GM23338 (cell line): ENCODE measurements at places on chromosomes 2 and 18.

DNA sequence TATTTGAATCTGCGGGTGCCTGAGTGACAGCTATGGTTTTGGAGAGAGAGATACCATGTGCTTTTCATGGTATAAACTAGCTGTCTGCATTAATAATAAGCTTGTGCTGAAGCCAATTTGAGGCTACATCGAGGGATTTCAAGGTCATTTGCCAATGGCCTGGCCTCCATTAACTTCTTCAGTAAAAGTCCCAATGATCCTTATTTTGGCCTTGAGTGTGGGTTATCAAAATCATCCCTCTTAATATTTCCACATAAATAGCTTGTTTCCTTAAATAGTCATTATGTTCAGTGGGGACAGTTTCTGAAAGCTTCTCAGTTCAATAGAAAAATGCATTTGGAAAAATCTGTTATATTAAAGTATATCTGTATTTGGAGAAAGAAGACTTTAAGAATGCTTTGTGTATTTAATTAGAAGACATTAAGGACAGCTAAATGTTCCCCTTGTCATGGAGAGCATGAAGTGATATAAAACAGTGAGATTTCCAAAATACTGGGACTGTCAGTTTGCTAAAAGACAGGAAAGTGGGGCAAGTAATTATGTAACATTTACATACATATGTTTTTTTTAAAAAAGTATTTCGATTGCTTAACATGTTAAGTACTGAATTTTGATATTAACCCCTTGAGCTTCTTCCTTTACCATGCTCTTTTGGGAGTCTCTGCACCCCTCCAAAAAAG, 355.5 kb upstream of the ZEB2 start:
- DNase-seq, result no peak

GRCh38 chr2:233419602-233420391, 65.5 kb downstream of the DGKD start:
- DNase-seq, result peak; percentile 68

GRCh38 chr2:225452677-225453076, 53.2 kb downstream of the NYAP2 start:
- peak; percentile 16 for DNase-seq

- DNase-seq, result no peak
Observed at GRCh38 chr2:175620106-175620505, 382.0 kb downstream of the LNPK start.

- no peak for DNase-seq
Observed at GRCh38 chr2:8657423-8658062, 24.3 kb upstream of the ID2 start.

GRCh38 chr2:64352292-64352691, 101.7 kb upstream of the LGALSL start:
- no peak for DNase-seq

DNA sequence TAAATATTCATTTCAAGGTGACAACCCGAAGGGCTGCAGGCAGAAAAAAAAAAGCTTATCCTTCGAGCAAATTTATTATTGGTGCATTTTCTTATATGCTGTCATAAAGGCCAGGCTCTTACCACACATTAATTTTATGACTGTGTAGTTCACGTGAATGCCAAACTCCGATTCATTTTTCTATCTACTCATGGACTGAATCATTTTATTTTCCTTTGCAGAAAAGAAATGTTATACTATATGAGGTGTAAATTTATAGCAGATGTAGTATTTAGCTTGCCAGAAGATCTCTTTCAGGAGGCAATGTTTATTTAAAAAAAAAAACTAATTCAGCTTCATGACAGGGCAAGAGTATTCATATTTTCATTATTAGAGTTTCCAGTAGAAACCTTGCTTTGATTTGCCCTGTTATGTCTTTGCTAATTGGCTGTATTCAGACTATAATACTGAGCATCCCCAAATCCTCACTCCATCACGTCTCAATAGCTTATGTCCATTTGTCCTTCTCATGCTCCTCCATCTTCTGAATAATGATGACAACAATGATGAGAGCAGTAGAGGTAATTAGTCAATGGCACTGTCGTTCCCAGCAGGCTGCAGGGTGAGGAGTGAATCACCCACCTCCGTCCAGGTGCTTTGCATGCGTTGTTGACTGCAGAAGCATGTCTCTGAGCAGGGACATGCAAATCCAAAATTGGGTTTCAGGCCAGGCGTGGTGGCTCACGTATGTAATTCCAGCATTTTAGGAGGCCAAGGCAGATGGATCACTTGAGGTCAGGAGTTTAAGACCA, 101.1 kb upstream of the RAB12 start:
- DNase-seq, result no peak

GRCh38 chr2:24205131-24205530, 30.3 kb downstream of the FAM228A start:
- no peak for DNase-seq

DNA sequence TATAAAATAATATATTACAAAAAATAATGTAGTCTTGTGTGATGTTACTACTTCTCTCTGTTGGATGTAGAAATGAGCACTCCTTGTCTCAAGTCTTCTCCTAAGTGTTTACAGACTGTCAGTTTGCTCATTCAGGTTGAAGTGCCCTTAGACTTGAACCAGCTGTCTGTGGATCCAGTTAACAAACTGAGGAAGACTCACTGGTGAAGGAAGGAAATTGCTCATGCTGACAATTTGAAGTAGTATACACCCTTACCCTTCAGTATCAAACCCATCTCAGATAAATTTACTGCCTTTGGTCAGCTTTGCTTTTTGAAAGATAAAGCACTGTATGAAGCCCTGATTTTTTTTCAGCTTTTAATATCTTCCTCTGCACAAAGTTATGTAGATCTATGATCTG, 854.2 kb upstream of the ZEB2 start:
- no peak for DNase-seq

DNA sequence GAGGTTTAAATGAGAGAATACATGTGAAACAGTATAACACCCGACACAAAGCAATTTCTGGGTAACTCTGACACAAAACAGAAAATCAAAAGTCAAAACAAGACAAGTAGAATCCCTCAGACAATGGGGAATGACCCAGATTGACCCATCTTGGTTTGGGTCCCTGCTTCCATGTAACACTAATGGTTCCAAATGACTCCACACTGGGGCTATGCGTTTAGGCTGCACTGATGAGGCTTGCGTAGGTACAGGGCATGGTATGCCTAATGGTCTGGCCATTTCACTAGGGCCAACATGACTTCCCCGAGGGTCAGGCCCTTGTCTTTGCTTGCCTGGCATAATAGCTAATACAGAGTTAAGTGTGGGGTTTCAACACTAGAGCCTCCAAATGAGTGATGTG, 27.2 kb upstream of the NFE2L2 start:
- DNase-seq, result no peak

DNA sequence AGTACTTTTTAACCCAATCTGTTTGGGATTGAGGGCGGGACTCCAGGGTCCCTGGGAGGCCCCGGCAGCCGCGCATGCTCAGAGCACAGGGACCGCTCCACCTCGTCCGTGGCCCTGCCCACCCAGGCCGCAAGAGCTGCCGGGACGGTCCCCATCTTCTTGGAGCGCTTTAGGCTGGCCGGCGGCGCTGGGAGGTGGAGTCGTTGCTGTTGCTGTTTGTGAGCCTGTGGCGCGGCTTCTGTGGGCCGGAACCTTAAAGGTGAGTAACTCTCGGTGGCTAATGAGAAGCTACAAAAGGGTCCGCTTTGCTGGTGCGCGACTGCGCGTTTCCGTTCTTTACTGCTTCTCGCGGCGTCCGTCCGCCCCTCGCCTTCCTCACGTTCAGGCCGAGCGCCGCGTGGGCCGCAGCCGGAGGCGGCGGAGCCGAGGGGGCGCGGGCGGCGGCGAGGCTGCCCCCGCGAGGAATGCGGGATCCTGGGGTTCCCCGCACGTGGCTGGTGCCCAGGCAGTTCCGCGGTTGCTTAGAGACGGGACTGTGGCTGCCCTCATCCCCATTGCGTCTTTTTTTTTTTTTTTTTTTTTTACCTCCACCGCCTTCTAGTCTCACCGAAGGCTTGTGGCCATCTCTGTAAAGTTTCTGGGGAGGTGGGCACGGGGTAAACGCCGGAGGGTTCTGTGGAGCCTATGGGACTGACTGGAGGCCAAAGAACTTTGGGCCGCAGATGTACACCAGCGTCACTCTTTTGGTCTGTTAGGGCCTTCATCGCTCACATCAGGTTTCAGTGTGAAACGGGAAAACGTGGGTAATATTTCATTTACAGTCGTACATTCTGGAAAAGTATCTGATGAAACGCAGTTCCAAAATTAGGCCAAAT, at the start of gene SSB:
Gene SSB (plus strand): TSS at position 154 of the 875 bp plus-strand sequence. CDS start 2,090 bp downstream, outside the sequence.
- DNase-seq, result peak; percentile 95

DNA sequence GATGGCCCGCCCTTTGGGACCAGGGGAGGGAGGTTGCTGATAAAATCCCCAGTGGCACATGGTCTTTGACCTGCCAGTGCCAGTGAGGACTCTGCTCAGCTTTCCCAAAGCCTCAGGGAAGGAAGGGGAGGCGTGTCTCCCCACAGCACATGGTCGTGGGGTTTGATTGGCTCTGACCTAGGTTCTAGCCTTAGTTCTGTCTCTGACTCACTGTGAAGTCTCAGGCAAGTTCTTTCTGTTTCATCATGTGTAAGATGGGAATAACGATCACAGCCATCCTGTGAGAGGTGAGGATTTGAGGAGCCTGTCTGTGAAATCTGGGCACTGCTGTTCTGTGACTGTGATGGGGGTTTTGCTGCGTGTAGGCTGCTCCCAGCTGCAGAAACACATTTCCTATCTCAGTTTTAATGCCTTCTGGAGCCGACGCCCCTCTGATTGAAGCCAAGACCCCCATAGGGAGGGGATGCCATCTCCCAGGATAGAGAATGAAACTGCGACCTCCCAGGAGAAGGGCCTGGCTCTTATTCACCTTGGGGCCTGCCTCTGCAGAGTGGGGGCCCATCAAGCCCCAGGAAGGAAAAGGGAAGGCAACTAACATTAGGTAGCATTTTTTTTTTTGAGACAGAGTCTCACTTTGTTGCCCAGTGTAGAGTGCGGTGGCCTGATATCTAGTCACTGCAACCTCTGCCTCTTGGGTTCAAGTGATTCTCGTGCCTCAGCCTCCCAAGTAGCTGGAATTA, 84.0 kb downstream of the DDX1 start:
- DNase-seq, result no peak

GRCh38 chr18:23531912-23532311, 28.6 kb downstream of the RMC1 start:
- DNase-seq, result no peak

GRCh38 chr2:126859631-126860030, 39.1 kb upstream of the TEX51 start:
- no peak for DNase-seq

- no peak for DNase-seq
Observed at GRCh38 chr2:55047677-55048299, 2.5 kb downstream of the RTN4 start.

DNA sequence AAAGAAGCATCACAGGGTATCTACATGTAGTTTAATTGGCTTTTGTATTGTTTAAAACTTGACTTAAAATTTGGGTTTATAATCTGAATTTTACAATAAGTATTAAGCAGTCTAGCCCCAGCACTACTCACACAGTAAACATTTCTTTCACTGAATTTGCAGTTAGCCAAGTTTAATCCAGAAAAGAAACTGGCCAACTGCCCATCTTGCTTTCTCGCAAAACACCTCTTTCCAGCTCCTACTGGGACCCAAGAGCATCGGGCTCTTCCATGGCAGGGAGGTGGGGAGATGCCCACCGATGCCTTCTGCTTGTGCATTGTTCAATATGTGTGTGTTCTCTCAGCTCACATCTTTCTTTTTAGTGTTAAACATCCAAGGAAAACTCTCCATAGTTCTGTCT, 212.8 kb upstream of the BOD1L2 start:
- DNase-seq, result no peak

DNA sequence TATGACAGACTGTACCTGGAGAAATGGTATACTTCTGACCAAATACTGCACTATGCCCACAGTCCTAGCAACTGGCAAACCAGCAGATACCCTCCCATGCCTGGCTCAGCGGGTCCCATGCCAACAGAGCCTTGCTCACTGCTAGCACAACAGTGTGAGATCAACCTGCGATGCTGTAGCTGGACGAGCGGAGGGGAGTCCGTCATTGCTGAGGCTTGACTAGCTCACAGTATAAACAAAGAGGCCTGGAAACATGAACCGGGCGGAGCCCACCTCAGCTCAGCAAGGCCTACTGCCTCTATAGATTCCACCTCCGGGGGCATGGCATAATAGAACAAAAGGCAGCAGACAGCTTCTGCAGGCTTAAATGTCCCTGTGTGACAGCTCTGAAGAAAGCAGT, 93.2 kb upstream of the CAB39 start:
- DNase-seq, result peak; percentile 14

DNA sequence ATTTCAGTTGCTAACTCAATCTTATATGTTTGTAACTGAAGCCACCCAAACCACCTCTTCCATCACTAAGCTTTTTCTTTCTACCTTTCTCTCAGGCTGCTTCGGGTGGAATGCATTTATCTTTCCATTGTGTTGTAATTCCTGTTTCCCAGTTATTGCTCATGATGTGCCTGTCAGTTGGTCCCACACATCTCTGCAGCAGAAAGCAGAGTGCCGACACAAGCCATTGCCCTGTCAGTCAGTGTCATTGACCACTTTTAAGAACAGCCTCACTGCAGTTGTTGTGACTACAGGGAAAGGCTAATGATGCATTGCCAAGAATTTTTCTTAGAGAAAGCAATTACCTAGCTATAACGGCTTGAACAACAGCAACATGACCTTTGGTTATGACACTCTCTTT, 24.8 kb upstream of the KCNJ3 start:
- no peak for DNase-seq

DNA sequence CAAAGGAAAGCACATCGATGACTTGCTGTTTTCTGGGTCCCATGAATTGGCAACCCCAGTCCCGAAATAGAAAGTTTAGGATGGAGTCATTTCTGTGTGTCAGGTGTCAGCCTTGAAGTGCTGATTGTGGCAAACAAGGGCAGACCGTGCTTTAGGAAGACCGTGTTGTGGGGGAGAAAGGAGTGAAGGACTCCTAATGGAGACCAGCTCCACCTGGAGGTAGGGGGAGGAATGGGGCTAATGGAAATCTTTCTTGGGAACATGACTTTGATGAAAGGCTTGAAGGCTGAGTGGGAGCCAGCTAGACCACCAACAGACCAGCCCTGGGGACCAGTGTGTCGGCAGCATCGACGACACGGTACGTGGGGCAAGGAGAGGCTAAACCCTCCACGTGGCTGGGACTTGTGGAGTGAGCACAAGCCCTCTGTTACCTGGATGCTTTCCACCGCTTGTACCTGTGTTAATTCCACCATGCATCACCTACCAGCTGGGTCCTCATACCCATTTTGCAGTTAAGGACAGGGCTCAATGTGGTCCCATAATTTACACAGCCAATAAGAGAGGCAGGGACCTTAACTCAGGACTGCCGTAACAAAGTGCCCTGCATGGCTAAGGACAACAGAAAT, 104.2 kb downstream of the SH3BP4 start:
- peak; percentile 82 for DNase-seq

DNA sequence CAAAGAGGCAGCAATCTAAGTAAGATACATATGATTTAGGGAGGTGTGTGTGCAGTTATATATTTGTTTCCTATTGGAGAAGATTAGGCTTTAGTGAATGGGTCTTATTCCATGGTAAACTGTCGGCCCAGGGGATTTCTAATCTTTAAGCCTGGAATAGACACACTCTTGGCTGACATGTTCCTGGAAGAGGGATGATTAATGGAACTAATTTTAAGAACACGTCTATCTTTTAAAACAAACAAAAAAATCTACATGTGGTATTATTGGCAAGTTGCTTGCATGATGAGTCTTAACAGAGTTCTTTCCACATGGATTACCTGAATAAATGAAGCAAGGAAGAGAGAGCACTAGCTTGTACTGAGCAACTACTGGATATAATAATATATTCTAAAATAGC, 114.2 kb upstream of the NT5C1B start:
- DNase-seq, result no peak

- no peak for DNase-seq
Observed at GRCh38 chr2:72527424-72527823, 298.4 kb downstream of the EXOC6B start.

GRCh38 chr18:23238152-23238531, 102.9 kb downstream of the CABLES1 start:
- DNase-seq, result no peak
